Stimulated activated CD8-positive, alpha-beta memory T cell treated with anti-CD3 and anti-CD28 coated beads, Interleukin-7, amount 100 ng/mL, for 48 hours (primary cell): ENCODE measurements at places on chromosomes 7 and 10.

DNA sequence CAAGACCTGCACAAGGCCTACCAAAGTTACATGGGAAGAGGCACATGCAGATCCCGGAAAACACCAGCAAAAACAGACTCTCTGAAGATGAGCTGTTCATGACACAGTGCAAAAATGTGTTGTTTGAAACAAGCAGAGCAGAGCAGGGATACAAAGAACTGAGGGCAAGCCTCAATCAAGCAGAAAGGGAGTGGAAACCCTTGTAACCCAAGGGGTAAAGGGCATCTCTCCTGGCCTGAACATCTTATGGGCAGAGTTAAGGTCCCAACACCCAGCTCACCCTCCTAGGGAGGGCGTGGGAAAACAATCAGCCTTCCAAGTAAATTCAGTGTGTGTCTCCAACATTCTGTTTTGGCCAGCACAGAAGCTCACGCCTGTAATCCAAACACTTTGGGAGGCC is 10.5 kb downstream of the PSPH start:
- DNase-seq = no peak

DNA sequence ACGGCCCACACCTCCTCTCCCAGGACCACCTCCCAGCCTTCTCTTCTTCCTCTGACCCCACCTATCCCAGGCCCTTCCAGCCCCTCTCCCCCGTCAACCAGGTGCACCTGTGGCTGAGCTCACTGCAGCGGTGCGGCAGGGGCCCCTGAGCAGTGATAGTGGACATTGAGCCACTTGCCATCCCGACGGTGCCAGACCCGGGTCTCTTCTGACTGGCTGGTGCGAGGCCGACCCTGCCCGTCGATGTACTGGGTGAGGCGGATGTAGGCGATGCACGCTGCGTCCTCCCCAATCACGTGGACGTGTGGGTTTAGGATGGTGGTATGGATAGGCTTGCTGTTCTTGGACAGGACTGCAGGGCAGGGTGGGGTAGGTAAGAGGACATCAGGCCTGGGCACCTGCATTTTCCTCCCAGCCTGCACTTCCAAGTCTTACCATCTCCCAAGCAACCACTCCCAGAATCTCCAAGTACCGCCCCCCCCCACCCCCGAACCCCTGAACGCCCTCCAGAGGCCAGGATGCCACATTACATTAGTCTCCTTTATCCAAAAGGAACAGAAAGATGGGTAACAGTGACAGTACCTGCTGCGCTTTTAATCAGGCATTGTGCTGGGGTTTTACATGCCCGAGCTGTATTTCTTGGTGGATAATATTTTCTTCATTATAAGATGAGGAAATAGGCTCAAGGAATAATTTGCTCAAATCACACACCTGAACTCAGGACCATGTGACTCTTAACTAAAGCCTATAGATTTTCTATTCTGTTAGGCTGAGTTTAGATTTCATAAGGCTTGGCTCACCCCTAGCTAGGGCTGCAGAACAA is 3.7 kb upstream of the NDST2 start:
- DNase-seq = no peak

DNA sequence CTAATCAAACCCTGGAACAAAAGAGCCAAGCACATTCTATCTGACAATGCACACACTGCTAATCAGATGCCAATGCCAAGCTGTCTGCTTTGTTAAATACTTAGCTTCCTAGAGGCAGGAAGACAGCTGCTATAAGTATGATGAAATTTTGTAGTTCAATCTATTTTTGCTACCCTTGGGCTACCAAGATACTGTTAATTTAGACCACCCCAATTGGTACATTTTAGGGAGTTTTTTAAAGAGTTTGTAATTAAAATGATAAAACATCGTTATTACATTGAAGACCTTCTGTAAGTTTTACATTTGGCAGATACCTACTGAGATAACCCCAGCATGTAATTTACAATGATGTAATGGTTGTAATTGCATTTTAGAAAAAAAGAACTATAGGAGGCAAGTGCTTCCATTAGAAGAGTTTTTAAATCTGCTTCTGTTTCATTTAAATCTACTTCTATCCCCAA is 268.5 kb downstream of the ADK start:
- DNase-seq = no peak

DNA sequence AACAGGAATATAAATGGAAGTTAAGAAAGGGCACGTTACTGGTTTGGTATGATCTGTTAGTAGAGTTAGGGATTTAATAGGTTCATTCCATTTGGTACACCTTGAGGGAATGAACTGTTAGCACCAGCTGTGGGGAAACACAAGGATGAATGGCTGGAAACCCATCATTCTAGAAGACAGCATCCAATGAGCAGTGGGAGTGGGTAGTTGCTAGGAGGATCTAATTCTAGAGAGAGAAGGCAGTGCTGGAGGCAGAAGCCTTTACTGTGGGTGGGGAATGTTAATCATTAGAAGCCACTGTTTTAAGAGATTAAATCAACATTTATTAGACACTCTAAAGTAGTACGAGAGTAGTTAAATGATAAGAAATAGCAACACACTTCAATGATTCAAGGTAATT is 15.5 kb upstream of the GPR15LG start:
- DNase-seq = no peak

DNA sequence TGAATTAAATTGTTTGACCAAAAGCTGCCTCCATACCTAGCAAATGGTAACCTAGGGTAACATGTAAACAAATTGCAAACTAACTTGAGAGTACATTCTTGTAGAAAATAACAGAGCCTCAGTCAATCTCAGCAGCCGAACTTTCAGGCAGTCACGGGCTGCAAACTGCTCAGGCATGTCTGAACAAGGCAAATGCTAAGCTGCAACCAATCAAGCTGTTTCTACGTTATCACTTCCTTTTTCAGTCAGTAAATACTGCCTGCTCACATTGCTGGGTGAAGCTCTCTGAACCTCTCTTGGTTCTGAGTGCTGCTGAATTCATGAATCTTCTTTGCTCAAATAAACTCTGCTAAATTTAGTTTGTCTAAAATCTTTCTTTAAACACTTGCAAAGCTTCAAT is 1212.4 kb downstream of the SORCS1 start:
- no peak for DNase-seq

DNA sequence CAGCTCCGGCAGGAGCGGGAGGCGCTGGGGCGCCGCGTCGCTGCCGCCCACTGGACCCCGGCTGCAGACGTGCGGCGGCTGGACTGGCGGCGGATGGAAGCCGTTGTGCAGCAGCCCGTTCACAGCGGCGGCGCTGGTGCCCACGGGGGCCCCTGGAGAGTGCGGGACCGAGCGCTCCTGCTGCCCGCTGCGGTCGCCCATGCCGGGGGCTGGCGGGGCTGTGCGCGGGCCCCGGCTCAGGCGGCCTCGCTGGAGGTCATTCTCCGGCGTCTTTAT is 413 bp downstream of the PANK1 start:
- no peak for DNase-seq

DNA sequence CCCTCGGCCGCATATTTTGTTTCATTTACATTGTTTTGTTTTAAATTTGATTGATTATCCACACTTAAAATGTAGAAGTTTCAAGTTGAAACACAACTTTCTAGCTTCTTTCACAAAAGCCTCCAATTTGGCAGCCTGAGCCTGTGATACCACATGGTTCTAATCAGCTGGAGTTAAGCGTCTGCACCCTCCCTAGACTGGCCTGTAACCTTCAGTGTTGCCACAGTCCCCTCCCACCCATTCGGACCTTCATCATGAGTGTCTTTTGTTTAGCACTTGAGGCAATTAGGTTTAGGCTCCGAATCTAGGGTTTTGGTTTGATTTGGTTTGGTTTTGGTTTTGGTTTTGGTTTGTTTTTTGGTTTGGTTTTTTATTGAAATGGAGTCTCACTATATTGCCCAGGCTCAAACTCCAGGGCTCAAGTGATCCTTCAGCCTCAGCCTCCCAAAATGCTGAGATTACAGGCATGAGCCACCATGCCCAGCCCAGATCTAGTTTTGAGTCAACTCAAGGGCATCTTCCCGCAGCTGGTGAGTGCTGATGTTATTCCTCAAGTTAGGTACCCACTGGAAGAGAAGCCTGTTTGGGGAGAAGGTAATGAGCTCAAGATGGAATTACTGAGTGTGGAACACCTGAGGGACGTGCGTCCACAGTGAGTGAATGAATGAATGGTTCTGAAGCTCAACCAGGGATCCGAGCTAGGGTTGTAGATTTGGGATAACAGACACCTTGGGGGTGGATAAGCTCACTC is 201.4 kb downstream of the HECW1 start:
- DNase-seq = no peak

- DNase-seq = no peak
Measured at GRCh38 chr7:35003679-35004303, 33.5 kb downstream of the DPY19L1 start.

- no peak for DNase-seq
Measured at GRCh38 chr7:38834357-38834756, 74.6 kb downstream of the VPS41 start.

DNA sequence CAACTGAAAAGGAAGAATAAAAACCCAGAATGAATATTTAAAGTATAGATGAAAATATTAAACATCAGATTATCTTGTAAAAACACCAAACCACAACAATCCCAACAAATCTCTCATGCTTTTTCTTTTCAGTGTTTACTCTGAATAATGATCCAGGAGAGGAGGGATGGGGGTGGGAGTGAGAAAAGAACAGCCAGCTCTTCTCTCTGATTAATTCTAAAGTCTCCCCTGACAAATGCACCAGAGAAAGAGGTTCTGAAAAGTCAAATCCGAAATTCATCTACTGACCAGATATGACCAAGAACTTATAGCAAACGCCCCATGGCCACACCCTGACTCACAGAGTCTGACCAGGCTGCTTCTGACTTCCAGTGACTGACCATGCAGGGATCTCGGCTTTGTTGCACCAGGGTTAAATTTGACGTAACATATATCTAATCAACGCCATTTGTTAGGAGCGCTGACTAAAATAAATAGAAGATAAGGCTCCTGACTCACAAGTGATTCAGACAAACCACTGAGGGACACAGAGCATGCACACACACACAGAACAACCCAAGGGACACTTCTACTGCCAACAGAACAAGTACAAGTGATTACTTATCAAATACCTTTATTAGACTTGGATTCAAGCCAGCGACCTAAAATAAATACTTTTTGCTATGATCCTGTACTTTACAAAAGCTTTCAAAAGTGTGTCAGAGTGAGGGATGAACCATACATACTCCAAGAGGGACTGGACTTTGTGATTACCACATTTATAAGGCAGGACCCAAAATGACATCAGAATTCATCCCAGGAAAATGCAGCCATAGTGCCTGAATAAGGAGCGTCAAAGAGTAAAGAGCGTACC is 9.3 kb upstream of the SPOCK2 start:
- no peak for DNase-seq

DNA sequence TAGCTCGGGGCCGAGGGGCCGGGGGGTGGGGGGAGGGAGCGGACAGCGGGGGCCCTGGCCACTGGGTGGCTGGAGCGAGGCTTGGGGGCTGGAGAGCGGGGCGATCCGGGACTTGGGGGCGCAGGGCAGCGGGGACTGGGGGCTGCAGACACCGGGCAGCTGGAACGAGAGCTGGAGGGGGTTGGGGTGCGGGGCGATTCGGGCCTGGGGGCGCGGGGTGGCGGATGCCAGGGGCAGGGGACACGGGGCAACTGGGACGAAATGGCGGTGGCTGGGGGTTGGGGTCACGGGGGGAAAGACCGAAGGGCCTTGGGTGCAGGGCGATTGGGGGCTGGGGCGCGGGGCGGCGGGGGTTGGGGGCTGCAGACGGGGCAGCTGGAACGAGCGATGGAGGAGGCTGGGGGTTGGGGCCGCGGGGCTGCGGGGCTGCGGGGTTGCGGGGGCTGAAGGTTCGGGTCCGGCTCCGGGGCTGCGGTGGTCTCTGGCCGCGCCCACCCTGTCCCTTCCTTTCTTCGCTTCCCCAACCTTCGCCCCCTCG is 590 bp downstream of the COL26A1 start:
- no peak for DNase-seq

- no peak for DNase-seq
Measured at GRCh38 chr7:38428041-38428440, 154.6 kb upstream of the TARP start.
